Activated CD8-positive, alpha-beta memory T cell treated with anti-CD3 and anti-CD28 coated beads, Interleukin-2, amount 10 ng/mL, durations not matched to agents 7 days and 5 days (primary cell): ENCODE measurements at places on chromosomes 7 and 10.

- DNase-seq: no peak
These were observed 16.2 kb upstream of the LRRC17 start for GRCh38 chr7:102896585-102896984.

DNA sequence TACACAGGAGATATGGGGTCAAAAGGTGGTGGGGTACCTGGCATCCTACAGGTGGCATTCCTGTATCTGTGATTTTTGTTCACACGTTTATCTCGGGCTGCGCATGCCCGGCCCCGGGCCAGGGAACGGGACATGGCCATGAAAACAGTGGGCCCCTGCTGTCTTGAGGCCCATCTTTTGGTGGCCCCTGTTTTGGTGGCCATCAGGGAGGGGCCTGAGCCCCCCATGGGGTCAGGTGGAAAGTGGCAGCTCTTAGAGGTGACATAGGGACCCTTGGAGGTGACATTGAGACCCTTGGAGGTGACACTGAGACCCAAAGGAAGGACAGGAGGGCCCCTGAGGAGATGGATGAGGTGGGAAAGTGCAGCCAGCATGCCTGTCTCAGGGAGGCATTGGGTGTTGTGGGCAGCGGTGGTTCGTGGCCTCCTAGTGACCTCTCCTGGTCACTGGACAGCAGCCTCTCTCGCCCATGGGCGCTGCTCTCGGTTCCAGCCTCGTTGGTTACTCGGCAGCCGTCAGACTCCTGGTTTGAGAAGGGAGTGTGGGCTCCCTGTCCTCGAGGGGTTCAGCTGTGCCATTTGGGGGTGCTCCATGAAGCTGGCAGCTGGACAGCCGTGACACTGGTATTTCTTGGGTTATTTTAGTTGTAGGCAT, 39.9 kb downstream of the INPP5A start:
- DNase-seq: no peak

GRCh38 chr10:43076876-43077420, at the start of gene RET:
Gene RET (plus strand): TSS chr10:43077069. CDS start chr10:43077259, 190 bp downstream.
- DNase-seq: peak; percentile 52

GRCh38 chr7:91685544-91685943, 195.0 kb downstream of the MTERF1 start:
- DNase-seq: no peak

GRCh38 chr7:98086281-98086718, 20.4 kb upstream of the LMTK2 start:
- no peak for DNase-seq

DNA sequence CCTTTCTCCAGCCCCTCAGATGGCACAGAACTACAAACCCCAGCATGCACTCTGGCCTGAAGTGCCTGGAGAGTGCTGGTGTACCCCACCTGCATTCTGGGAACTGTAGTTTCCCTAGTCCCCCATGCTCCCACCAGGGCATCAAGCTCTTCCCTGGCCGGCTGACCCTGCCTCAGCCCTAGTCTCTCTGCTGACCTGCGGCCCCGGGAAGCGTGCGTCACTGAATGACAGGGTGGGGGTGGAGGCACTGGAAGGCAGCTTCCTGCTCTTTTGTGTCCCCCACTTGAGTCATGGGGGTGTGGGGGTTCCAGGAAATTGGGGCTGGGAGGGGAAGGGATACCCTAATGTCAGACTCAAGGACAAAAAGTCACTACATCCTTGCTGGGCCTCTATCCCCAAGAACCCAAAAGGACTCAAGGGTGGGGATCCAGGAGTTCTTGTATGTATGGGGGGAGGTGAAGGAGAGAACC, 2.1 kb downstream of the NOS3 start:
- DNase-seq: no peak

DNA sequence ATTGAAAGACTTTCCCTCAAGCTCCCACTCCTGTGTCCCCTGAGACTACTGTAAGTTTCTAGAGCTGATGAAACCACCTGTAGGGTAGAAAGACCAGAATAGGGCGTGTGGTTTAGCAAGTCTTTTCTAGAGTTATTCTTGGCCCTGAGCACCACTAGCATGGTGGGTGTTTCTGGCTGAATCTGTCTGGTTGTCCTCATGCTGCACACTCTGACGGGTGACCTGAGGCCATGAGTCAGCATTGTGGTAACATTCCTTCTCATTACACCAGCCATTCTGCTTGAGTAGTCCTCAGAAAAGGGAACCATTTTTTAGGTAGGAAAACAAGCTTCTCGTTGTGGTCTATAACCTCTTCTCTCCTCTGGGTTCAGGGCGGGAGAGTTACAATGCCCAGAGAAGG, 250.3 kb downstream of the SNX13 start:
- DNase-seq: no peak

GRCh38 chr10:8365935-8366911, 311.7 kb downstream of the GATA3 start:
- peak; percentile 73 for DNase-seq
